AG09319 (cell line): ENCODE measurements at places on chromosomes 2 and 18.

DNA sequence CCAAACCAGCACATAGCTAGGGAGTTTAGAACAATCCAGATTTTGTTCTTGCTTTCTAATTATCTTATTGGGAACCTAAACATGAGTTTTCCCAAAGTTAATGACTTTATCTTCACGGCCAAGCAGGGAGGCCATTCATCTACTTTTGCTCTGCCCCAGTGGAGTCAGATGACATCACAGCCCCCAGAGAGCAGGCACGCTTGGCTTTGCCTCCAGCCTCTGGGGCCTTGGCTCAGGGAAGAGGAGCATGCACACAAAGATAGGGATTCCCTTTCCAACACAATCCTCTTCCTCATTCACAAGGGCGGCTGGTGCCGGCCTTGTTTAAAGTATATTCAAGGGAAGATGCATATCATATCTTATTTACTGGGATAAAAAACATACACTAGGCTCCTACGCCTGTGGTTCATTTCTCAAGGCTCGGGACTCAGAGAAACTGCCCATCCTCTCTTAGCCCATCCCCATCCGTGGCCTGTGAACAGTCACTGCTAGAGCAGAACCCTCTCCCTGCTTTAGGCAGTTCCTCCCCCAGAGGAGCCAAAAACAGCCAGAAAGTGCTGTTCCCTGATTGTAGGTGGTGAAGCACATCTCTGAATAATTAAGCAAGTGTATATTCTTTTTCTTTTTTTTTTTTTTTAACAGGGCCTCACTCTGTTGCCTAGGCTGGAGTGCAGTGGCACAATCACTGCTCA, 21.2 kb downstream of the TGFA start:
- no peak for DNase-seq

- no peak for DNase-seq
These were observed 1.7 kb downstream of the RMP24 start for GRCh38 chr18:35974181-35974580.

DNA sequence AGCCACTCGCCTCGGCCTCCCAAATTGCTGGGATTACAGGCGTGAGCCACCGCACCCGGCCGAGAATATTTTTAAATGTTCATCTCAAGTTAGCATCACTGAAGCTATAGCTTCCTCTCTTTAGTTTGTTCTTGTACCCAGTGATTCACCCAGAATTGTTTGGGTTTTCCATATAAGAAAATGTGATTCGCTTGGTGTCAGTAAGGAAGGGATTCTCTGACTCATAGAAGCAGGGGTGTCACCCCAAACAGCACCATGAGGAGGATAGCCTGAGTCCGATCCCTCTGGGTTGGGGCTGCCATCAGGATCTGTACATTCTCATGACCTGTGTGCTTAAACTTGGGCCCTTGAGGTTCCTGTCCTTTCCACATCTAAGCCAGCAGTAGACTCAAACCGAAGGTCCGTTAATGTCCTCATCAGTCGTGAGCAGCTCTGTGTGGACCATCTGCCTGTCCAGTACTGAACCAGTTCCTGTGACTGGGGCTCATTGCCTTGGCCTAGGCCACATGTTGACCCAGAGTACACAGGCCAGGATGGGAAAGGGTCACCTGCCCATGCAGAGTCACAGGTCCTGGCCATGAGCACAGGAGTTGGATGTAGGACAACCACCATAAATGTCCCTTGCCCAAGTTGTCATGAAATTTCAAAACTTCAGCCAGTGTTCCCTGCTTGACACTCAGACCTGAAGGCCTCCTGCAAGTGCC, 311.9 kb downstream of the GBX2 start:
- DNase-seq, result no peak

GRCh38 chr2:175207741-175208438, 26.4 kb upstream of the ATP5MC3 start:
- no peak for DNase-seq

DNA sequence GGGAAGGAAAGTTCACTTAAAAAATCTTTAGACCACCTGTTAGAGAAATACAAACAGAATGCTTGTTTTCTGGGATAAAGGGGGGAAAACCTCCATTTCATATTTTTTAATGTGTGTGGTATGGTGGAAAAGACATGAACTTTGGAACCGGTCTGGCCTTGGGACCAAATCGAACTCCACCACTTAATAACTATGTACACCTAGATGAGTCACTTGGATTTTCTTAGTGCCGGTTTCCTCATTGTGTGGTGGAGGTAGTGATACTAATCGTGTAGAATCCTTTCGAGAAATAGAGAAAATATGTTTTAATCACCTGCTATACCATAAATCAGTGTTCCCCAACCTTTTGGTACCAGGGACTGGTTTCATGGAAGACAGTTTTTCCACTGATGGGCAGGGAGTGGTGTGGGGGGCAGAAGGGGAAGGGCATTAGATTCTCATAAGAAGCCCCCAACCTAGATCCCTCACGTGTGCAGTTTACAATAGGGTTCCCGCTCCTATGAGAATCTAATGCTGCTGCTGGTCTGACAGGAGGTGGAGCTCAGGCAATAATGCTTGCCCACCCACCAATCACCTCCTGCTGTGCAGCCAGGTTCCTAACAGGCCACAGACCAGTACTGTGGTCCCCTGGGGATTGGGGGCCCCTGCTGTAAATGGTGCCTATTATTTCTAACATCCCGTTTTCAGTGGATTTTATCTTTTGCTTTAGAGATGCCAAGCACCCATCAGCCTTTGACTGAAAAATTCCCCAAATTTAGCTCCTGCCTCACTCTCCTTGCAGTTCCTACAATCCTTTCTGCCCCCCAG, 308.8 kb downstream of the PRKCE start:
- DNase-seq, result no peak

- DNase-seq, result no peak
These were observed 25.2 kb downstream of the MYCN start for GRCh38 chr2:15965564-15966019.

DNA sequence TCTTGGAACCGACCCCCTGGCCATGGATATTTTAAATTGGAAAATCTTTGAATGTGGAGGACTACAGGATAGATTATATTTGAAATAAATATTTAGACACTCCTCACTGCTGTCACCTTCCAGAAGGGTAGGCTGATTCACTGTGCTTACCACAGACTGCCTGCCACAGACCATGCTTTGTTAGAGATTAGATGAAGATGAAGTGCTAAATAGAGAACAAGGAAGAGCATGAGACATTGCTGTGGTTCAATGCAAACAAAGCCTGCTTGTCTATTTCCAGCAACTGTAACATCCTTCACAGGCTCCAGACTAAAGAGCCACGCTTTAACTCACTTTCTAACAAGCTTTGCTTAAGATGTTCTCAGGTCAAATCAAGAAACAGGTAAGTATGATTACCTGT, 81.0 kb upstream of the TMEM17 start:
- no peak for DNase-seq

DNA sequence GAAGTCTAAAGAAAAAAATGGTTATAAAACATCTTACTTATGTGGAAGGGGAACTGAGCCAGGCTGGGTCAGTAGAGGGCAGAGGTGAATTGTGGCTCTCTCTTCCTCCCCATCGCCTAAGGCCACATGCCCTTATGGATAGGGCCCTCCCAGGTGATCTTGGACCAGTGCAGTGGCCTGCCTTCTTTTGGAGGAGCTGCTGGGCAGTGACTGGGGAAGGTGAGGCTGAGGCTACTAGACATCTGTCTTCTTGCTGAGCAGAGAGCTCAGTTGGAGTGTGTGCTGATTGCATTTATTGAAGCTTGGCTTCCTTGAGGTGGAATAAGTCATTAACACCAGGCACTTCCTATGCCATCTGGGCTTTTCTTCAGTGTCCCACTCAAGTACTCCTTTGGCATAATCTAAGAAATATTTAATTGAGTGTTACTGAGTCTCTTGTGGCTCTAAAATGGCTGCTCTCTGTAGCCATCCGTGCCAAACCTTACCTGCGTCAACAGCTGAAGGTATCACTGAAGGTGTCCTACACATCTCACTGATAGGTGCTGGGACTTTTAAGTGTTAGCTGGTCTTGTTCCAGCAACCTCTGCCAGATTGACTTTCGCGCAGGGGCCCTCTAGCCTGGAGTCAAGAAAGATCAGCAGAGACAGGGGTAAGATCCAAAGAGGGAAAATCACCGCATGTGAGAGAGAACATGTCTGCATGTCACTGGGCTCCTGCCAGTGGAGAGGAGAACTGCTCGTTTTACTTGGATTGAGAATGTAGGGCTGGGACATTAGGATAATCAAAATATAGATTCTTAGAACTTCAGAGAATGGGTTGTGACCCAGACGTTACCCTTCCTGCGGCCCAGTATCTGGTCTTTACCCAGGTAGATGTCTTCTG, 256.1 kb downstream of the LTBP1 start:
- no peak for DNase-seq

DNA sequence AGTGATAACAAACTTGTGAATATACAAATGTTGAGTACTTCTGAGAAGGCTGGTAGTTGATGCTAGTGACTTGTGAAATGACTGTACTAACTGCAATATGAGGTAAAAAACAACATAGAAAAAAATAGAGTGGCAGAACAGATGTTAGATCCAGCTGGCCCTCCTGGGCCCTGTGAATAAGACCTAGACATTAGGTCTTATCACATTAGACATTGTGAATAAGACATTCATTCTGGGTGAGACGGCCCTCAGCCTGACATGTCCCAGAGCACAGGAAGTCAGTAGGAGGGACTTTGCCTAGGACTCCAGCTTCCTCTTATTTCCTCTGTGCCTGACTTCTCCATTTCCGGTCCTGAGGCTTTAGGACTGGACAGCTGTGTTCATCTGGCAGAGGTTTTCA, 22.9 kb downstream of the DOK1 start:
- no peak for DNase-seq

GRCh38 chr2:239393941-239394340, 6.9 kb downstream of the HDAC4 start:
- no peak for DNase-seq

- DNase-seq, result no peak
These were observed 20.1 kb upstream of the TCF7L1 start for GRCh38 chr2:85112906-85113625.
